ENCODE measurements at places on chromosomes 16 and 17. TPM values are rescaled to one million over a fixed set of nuclear protein-coding genes. Genes with fewer than 3 reads are reported as not detected.

The MAFG gene
- 13.8 TPM for polyA plus RNA-seq

The TBC1D3B gene
- polyA plus RNA-seq: 4.3 TPM

The CACNG3 gene
- not detected for polyA plus RNA-seq

The CDRT15 gene
- polyA plus RNA-seq: 0.76 TPM

The C17orf78 gene
- polyA plus RNA-seq: not detected

The NPB gene
- 0.33 TPM for polyA plus RNA-seq

The SLC5A11 gene
- polyA plus RNA-seq: 5.7 TPM

- DNase-seq: no peak
These were observed 80.6 kb downstream of the CA4 start for GRCh38 chr17:60230358-60230757.

- peak; percentile 62 for DNase-seq
These were observed 49.0 kb downstream of the BCL7C start for GRCh38 chr16:30844671-30845449.

DNA sequence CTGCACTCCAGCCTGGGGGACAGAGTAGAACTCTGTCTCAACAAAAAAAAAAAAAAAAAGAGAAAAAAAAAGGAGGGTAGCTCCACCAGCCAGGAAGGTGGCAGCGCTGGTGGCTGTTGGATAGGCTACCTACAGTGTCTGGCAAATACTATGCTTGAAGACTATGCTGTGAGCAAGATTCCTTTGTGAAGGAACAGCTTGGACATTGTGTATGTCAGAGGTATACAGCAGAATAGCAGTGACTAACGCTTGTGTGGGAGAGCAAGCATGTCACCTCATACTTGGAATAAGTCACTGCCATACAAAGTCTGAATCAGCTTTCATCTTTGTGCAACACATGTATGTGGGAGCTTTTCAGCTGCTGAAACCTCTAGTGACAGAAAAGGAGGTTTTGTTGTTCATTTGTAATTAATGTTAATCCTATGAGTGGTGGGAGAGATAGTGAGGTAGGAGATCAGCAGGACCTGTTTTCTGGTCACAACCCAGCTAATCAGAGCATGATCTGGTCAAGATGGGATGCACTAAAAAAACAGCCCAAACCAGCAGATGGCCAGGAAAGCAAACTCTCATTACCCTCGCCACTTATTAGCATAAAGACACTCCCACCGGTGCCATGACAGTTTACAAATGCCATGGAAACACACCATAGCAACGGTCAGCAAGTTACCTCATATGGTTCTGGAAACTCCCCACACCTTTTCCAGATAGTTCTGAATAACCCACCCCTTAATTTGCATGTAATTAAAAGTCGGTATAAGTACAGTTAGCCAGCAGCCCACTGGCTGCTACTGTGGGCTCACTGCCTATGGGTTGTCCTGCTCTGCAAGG lies 6.8 kb upstream of the ITGAD start:
- DNase-seq: peak; percentile 26

- no peak for DNase-seq
These were observed 422.3 kb downstream of the TMEM114 start for GRCh38 chr16:8168016-8168415.

GRCh38 chr17:8941520-8941919 lies 24.0 kb downstream of the PIK3R5 start:
- DNase-seq: no peak

DNA sequence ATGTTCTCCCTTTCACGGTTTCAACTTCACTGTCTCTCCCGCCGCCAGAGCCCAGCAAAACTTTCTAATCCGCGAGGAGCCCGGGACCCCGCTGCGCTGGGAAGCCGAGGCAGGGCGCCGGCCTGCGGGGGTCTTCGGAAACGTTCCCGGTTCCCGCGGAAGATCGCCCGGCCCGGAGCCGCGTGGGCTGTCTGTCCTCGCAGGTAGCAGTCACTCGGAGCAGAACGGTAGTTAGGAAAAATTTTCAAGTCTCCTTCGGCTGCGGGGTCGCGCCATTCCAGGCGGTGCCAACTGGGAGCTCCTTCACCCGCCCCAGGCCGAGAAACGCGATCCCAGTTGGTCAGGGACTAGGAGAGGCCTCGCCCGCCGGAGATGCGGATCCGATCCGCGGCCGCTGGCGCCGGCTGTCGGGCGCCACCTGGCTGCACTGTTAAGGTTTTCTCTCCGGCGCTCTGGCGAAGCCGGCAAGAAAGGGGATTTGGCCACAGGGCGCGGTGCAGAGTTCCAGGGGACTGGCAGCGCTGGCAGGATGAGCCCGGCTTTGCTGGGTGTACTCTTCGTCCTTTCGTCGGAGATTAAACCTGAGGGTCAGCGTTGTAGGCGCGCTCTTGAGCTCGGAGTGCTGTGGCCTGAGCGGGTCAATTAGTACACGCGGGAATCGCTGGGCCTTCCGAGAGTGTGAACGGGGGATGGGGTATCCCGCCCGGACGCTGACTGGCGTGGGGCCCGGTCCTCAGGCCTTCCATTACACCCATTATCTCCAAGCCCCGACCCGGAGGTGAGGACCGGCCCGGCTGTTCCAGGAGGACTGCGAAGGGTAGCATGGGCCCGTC lies 135.4 kb downstream of the KCNJ12 start:
- peak; percentile 73 for DNase-seq

- DNase-seq: no peak
These were observed 3.1 kb downstream of the CDC6 start for GRCh38 chr17:40290629-40291280.

GRCh38 chr17:61468263-61468907 lies 16.2 kb downstream of the TBX4 start:
- DNase-seq: no peak

DNA sequence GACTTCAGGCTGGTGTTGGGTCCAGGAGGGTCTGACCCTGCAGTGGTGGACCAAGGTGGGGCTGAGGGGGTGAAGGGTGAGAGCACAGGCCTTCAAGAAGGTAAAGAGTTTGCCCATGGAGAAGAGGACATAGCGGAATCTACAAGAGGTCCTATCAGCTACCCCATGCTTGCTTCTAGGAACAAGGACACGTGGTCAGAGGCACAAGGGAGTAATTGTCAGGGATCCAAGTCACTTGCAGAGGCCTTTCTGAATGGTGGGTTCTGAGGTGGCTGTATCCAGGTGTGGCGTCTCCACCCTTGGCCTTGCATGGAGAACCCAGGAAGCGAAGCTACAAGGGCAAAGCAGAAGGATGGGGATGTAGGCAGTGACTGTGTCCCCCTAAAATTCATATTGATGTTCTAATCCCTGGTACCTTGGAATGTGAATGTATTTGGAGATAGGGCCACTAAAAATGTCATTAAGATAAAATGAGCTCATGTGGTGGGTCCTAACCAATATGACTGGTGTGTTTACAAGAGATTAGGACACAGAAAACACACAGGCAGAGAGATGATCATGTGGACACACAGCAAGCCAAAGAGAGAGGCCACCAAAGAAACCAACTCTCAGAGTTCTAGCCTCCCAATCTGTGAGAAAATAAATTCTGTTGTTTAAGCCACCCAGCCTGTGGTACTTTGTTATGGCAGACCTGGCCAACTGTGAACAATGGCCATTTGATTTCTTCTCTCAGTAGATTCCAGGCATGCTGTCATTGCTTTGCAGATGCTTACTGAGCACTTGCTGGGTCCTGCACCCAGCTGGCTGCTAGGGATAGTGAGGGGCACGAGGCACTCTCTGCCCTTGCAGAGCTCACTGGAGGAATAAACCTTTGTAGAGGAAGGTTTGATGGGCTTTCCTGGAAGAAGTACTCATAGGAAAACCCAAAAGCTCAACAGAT lies 75.8 kb downstream of the UTP18 start:
- no peak for DNase-seq

DNA sequence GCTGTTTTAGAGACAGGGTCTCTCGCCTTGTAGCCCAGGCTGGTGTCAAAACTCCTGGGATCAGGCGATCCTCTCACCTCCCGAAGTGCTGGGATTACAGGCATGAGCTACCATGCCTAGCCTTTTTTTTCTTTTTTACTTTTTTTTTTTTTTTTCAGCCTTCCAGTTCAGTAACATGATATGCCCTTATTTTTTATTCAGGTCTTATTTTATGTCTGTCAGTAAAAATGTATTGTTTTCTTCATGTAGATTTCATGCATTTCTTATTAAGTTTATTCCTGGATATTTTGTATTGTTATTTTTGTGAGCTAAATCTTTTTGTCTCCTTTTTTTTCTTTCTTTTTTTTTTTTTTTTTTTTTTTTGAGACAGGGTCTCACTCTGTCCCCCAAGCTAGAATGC lies 2.7 kb upstream of the FOXN1 start:
- no peak for DNase-seq

DNA sequence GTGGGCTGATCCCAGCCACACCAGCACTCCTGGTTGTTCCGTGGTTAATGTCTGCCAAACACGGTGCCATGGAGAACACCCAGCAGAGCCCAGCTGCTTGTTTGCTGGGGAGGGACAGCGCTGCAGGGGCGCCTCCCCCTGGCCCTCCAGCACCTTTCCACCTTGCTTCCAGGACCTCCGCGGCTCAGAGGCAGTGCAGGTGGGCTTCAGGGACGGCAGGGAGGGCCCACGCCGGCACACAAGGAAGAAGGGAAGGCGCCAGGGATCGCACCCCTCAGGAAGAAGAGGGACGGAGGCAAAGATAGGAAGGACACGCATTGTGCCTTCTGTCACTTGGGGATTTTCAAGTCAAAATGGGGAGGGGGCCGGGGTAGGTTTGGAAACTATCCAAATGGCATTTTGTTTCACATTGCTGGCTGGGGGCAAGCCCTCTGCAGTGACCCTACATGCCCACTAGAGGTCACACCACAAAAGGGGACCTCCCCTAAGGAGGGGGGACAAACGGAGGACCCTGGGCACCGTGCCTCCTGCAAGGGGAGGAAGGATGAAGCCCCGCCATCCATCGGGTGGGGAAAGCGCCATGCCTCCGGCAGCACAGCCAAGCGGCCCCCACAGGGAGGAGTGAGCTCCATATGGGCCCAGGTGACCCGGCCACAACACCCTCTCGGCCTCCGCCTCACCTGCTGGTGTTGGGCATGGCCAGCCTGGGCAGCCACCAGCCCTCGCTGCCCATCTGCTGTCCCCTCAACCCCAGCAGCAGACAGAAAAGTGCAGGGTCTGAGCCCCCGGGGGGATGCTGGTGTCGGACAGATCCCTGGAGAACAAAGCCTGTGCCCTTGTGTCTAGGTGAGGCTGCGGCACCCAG lies 7.5 kb upstream of the C16orf95 start:
- no peak for DNase-seq

GRCh38 chr16:83231729-83232128 lies 576.0 kb upstream of the HSBP1 start:
- DNase-seq: no peak

- DNase-seq: peak; percentile 48
These were observed 487 bp downstream of the CREBBP start for GRCh38 chr16:3879887-3880564.

DNA sequence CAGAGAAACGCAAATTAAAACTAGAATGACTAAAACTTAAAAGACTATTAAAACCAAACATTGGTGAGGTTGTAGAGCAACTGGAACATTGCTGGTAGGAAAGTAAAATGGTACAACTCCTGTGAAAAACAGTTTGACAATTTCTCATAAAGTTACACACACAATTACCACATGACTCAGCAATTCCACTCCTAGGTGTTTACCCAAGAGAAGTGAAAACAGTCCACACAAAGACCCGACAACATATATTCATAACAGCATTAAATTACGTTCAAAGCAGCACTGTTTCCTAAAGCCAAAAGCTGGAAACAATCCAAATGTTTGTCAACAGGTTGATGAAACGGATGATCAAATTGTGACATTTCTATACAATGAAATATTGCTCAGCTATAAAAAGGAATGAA lies 26.5 kb upstream of the ALOX12 start:
- DNase-seq: no peak

DNA sequence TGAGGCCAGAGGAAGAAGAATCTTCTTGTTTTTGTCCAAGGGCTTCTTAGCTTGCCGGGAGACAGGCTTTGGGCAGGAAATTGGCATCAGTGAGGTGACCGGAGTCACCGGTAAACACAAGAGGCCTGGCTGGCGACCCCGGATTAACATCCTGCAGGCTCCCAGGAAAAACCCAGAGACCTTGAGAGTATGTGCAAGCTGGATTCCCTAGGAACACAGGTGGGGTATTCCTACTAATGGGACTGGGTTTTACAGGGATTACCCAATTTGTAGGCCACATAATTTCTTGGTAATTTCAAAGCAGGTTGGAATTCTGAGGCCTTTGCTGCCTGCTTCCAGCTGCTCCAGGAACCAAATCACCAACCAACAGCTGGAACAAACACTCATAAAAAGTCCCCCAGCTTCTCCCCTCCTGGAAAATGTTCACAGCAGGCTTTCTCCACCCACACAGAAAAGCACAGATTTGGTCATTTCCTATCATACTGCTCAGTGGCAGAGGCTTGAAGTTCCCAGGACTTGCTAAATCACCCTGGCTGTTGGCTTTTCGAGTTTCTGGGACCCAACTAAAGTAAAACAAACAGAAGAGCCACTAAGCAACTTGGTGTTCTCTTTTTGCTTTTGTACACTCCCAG lies 258.8 kb downstream of the IRF8 start:
- peak; percentile 14 for DNase-seq

DNA sequence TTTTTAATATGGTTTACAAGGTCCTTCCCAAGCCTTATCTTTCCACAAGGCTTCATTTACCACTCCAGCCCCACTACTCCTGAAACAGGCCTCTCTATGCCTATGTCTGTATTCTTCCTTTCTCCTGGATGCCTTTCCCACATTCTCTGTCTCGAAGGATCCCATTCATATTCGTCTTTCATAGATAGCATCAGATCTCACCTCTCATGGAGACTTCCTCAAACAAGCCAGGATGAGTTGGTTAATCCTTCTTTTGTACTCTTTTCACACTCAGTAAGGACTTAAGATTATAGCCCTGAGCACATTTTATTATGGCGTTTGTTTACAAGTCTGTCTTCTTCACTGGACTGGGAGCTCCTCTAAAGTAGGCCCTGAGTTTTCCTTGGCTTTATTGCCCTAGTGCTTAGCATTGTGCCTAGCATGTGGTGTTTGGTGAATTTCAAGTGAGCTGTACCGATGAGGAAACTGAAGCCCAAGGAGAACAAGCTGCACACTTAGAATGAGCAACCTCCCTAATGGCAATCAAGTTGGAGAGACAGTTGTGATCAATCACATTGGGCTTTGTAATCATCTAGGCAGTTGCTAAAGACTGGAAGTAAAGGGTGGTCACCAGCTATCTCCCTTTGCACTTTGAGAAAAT lies 10.0 kb upstream of the TBX4 start:
- DNase-seq: no peak

DNA sequence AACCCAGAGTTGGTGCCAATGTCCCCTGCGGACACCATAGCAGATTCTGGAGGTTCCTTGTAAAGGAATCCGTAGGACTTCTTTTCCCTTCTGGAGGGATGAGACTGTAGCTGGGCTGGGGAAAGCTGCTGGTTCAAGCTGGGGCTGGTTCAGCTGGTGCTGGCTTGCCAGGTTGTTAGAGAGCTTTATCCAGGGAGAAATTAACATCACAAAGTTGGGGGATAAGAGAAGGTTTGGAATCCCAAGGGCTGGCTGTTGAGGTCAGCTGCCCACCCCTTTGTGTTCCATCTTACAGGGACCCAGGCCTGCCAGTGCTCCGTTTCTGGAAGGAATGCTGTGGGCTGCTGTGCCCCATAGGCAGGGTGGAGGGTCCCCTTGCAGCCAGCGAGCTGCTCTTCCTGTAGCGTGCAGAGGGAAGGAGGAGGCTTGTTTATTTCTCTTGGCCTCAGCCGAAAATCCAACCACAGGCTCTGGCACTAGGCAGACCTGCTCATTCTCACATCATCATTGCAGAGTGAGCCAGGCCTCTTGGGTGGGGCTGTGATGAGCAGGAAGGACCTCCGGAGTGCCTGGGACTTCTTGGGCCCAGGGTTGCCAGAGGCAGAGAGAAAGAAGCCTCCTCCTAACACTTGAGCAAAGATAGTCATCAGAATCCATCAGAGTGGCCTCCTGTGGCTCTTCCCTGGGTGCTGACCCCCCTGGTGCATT lies 251.1 kb downstream of the SEC14L1 start:
- DNase-seq: no peak

Data from left renal pelvis (tissue), 4 donors.